HS-5 (cell line): ENCODE measurements at places on chromosomes 5 and 9.

DNA sequence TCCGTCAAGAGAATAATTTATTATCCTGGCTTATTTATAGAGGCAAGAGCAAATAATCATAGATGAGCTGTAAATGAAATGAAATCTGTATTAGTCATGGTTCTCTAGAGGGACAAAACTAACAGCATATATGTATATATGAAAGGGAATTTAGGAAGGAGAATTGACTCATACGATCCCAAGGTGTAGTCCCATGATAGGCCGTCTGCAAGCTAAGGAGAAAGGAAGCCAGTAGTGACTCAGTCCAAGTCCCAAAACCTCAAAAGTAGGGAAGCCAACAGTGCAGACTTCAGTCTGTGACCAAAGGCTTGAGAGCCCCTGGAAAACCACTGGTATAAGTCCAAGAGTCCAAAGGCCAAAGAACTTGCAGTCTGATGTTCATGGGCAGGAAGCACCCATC is 515.9 kb upstream of the CYLC2 start:
- peak; percentile 65 for DNase-seq

GRCh38 chr5:32507738-32508434 is 63.3 kb upstream of the ZFR start:
- DNase-seq, result peak; percentile 100

- no peak for DNase-seq
Observed at GRCh38 chr9:110101531-110102161, 106.3 kb downstream of the C9orf152 start.

DNA sequence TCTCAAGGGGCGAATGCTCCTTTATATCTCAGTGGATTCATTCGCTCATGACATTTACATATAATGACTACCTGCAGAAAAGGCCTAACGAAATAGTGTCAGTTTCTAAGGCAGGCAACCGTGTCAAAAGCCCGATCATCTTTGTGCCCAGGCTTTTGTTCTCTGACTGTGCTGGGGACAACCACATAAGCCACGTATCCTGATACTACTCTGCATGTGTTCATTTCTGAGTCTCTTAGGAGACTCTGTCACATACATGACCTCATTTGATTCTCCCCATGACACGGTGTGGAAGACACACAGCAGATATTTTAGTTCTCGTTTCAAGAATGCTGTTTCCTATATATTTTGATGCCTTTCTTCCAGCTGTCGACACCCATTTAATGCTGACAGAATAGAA is 598.5 kb downstream of the BNC2 start:
- no peak for DNase-seq

- no peak for DNase-seq
Observed at GRCh38 chr5:80738466-80738865, 83.7 kb upstream of the DHFR start.

GRCh38 chr5:125290935-125291334 is 544.5 kb upstream of the ZNF608 start:
- DNase-seq, result no peak

- DNase-seq, result no peak
Observed at GRCh38 chr9:7579351-7579750, 220.2 kb downstream of the DMAC1 start.

GRCh38 chr9:31671011-31671410 is 713.4 kb upstream of the ACO1 start:
- no peak for DNase-seq

DNA sequence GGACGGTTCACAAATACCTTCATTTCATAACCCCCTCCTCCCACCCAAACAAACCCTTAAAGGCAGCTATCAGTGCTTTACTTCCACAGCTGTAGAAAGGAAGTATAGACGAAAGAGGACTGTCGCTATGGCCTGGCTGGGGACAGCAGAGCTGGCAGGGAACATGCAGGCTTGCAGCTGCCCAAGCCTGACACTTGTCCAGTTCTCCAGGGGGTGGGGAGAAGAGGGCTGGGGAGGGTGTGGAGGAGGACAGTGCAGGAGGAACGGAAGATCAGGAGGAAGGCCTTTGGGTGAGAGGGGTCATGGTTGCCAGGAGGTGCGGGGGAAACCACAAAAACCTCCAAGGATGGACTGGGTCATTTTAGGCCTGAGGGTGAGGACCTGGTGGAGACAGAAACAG is 25.9 kb downstream of the ARPC5L start:
- no peak for DNase-seq

DNA sequence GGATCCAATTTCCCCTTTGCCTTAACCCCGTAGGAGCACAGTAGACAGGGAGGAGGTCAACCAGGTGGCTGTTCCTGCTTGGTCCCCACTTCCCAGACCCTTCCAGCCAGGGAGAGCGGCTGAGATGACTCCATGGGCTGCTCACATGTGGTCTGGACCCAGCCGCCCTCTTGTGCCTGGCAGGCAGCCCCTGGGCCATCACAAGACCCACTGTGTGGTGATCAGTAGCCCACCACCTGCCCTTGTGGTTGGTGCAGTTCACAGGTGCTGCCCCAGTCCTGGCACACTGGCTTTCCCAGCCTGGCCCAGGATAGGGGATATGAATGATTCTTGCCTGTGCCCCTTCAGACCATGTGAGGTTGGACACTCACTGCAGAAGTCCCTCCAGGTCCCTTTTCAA is 1556.7 kb downstream of the FOXD4L5 start:
- DNase-seq, result no peak

- no peak for DNase-seq
Observed at GRCh38 chr5:4018007-4018406, 422.4 kb downstream of the IRX1 start.

DNA sequence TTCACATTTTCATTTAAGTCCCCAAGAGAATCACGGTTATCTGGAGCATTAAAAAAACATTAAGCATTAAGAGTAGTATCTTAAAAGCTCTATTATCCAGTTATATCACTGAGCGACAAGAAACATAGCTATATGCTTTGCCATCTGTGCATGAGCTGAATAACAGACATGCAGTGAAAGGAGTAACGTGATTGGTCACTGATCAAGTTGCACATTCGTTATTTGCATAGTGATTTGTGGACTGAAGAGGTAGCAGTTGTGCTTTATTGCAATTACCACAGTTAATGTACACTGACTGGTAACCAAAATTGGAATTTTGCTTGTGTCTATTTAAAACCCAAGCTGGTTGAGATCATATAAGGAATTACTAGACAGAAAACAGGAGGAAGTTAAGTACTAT is 107.4 kb downstream of the MCTP1 start:
- DNase-seq, result no peak

GRCh38 chr5:76476474-76477038 is 73.5 kb downstream of the IQGAP2 start:
- DNase-seq, result no peak

- peak; percentile 78 for DNase-seq
Observed at GRCh38 chr5:6399980-6400910, 21.9 kb upstream of the MED10 start.

DNA sequence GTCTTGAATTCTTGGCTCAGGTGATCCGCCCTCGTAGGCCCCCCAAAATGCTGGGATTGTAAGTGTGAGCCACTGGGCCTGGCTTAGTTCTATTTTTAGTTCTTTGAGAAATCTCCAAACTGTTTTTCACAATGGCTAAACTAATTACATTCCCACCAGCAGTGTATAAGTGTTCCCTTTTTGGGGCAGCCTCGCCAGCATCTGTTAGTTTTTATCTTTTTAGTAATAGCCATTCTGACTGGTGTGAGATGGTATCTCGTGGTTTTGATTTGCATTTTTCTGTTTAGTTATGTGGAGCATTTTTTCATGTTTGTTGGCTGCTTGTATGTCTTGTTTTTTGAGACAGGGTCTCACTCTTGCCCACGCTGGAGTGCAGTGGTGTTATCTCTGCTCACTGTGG is 28.2 kb downstream of the CNOT6 start:
- no peak for DNase-seq

DNA sequence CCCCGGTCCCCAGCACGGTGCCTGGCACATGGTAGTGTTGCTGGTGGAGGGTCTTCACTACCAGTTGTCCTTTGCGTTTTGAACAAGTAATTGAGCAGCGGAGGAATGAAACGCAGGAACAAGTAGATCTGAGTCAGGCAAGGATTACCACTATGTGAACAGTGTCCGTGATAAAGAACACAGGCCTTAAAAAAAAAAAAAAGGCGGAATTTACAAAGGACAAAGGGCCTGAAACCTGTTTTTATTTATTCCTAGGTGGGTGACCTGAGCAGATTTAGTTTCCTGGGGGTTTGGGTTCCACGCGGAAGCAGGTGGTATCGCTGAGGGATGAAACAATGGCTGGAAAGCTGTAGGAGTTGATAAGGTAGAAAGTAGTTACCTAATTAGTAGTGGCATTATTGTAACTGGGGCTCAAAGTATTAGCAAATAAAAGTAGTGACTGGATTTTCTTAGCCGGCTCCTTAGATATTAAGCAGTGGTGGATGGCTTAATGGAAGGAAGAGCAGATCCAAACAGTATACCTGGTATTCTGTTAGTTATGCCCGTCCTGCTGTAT is 1.1 kb downstream of the RUSC2 start:
- DNase-seq, result no peak

DNA sequence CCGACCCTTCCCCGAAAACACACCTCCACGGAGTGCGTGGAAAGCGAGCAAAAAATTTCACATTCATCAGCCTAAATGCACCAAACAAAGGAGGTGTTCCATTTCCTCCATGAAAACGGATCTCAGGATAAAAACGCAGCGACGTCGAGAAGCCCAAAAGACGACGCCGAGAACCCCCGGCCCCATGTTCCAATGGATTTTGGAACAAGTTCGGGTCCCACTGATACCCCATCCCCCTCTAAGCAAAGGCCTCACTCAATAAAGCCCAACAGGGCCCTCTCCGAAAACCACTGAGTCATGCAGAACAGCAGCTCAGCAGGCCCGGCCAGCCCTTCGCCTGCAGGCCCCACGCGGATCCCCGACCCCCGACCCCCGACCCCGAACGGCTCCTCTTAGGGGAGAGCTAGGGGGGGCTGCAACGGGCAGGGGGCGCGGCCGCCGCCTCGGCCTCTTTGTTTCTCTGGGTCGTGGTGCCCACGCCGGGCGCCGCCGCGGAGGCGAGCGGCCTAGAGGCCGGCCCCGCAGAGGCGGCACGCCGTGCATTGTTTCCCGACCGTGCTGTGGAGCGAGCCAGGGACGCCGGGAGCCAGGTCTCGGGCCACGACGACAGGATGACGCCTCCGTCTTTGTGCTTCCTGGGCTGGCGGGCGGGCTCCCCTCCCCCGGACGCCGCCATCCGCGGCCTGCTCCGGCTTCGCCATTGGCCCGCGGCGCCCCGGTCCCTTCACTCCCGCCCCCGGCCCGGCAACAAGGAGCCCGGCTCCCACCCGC is 915 bp downstream of the ZFAND5 start:
- no peak for DNase-seq

- DNase-seq, result no peak
Observed at GRCh38 chr5:169960659-169961058, 19.6 kb downstream of the INSYN2B start.

- DNase-seq, result peak; percentile 24
Observed at GRCh38 chr9:108521063-108521590, 334.7 kb downstream of the ACTL7B start.

DNA sequence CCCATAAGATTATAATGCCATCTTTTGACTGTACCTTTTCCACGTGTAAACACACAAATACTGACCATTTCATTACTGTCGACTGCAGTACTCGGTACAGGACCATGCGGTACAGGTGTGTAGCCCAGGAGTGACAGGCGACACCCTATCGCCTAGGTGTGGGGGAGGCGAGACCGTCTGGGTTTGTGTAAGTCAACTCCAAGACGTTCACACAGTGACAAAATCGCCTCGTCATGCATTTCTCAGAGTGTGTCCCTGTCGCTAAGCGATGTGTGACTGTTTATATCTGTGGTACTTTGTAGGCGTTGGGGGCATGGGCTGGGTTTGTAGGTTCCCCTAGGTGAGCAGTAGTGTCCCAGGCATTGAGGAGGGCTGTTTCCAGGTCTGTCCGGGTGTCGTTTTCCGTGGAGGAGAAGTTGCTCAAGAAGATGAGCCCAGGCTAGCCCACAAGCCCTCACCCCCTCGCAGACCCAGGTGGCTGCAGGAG is 20.3 kb downstream of the NEK6 start:
- DNase-seq, result no peak

DNA sequence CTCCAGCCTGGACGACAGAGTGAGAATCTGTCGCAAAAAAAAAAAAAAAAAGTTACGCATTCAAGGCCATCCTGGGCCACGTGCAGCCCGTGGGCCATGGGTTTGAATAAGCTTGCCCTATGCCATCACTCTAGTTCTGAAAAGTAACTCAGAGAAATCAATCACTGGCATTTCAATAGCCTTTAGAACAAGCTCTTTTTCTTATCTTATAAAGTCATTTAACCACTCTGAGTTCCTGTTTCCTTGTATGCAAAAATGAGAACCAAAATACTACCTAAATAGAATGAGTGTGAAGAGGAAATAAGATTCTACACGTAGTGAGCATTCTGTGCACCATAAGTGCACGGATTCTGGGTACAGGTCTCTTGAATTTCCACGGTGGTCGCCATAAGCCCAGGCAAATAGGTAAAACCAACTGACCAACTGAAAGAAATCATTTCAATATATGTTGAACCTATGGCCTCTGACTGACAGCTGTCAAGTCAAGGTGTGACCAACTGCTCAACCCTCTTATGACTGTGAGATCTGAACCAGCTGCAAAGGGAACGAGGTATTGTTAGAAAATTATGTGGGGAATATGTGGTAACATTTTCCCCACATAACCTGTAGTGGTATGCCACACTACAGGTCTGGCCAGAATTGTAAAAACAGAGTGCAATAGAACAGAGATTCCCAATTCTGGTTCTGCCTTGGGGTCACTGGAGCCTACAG is 143.9 kb upstream of the LHFPL2 start:
- no peak for DNase-seq

DNA sequence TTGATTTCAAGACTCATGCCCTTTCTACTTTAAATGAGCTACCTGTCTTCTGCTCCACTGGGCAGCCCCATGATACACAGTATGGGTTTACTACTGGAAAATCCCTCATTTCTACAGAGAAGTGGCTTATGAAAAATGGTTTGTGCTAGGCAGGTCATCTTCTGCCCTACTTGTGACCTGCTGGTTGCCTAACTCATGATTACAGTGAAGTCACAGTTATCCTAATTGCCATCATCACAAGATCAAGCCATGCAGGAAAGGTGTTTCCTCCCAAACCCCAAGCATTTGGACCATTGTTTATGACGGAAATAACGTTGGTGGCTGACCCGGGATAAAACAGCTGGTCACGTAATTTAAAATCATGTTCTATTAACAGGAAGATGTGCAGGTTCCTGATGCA is 330.6 kb downstream of the ACTL7B start:
- no peak for DNase-seq

DNA sequence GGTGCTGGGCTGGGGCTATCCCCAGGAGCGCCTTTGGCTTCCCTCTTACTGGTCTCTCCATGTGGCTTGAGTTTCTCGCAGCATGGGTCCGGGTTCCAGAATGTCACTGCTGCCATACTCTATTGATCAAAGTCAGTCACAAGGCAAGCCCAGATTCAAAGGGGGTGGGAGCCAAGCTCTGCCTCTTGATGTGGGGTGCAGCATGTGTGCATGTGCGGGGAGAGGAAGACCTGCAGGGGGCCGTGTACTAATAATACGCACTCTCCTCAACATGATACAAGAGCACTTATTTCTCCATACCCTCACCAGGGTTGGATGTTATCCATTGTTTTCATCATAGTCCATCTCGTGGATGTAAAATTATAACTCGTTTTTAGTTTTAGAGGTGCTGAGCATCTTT is 81.2 kb downstream of the NDFIP1 start:
- DNase-seq, result no peak
